NCI-H2107 (cell line): ENCODE measurements at places on chromosomes 2 and 18.

GRCh38 chr2:235382601-235383000 lies 111.2 kb upstream of the AGAP1 start:
- no peak for DNase-seq

DNA sequence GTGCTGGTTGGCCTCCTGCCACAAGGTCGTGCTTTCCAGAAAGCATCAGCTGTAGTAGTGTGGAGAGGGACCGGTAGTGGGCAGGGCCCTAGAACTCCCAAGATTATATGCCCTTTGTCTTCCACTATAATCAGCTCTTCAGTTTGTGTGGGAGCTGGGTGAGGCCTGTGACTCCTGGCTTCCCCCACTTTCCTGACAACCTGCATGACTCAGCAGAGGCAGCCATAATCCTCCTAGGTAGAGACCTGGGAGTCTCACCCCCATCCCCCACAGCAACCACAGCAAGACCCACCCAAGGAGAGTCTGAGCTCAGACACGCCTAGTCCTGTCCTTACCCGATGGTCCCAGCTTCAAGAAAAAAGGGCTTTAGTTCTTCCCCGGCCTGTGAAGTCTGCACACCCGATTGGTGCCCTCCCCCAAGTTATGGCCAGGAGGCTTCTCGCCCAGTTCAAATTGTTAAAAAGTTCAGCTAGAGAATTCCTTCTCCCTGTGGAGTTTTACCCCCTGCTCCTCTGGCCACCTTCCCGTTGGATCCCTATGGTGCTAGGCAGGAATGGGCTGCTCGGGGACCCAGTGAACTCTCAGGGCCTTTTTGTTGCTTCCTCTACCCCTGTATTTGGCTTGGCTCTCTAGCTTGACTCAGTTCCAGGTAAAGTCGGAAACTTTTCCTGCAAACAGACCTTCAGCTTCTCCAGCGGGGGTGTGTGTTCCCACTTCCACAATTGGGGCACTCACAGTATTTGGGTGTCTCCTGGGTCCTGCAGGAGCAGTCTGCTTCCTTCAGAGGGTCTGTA lies 57.8 kb upstream of the FAM237A start:
- no peak for DNase-seq

GRCh38 chr2:98576666-98577312 lies 31.5 kb downstream of the COA5 start:
- no peak for DNase-seq

- no peak for DNase-seq
Measured at GRCh38 chr2:162196638-162197037, 44.6 kb upstream of the GCG start.

GRCh38 chr2:15686643-15687042 lies 95.0 kb downstream of the DDX1 start:
- no peak for DNase-seq

GRCh38 chr18:6741232-6741663 lies 11.7 kb downstream of the ARHGAP28 start:
- no peak for DNase-seq

- DNase-seq: no peak
Measured at GRCh38 chr18:66993492-66993891, 389.6 kb upstream of the CDH19 start.

DNA sequence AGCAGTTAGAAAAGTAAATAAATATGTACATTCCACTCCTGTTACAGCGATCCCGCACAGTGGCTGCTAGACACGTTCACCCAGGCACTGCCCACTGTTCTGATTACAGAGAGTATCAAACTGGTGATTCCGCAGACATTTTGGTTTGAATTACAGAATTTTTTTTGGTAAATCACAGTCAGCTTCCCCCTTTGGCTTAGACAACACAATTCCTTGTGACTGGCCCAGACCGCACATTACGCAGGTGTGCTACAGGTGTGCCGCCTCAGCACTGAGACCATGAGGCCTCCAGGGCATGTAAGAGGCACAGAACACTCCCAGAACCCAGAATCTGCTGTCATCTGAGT lies 112.3 kb downstream of the PXDN start:
- no peak for DNase-seq

DNA sequence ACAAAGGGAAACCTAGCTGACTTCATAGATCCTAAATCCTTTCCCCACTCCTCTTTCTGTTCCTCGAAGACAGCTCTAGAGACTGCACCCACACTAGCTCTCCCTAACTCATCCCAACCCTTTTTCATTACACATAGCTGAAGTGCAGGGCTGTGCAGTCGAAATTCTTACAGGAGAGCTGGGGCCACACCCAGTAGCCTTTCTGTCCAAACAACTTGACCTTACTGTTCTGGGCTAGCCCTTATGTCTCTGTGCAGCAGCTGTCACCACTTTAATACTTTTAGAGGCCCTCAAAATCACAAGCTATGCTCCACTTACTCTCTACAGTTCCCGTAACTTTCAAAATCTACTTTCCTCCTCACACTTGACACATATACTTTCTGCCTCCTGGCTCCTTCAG lies 666.1 kb upstream of the PKDCC start:
- no peak for DNase-seq

GRCh38 chr2:45329045-45329677 lies 281.9 kb downstream of the SRBD1 start:
- no peak for DNase-seq

- DNase-seq: no peak
Measured at GRCh38 chr18:75773618-75774017, 346.1 kb upstream of the SMIM21 start.

GRCh38 chr2:143877056-143877455 lies 642.9 kb downstream of the ZEB2 start:
- DNase-seq: no peak

DNA sequence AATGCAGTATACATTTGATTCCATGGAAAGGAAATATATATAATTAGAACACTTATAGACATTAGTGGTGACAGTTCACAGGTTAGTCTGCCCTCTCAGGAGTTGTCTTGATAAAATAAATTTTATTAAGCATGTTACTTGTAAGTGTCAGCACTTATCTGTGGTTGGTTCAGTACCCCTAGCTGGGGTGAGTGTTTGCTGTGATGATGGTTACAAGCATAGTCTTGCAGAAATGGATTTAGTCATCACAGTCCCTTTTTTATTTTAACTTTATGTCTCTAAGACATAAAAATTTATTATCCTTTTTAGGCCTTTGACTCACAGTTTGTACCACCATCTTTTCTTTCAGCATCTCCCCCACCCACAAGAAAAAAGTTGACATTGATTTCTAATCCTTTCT lies 52.1 kb downstream of the NCK2 start:
- DNase-seq: no peak

DNA sequence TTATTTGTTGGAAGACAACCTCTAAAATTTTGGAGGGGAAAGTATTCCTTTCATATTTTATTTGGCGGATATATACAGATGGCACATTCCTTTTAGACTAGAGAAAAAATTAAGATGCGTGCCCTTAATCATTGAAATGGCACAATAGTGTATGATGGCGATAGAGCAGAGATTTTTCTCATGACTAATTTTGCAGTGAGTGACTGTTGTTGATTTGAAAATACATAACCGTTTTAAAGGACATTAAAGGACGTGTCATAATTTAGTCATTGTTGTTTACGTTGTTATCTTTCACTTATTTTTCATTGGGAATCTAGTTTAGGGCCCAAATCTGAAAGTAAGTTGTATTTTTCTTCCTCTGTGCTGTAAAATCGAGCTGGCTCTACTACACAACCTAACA lies 61.7 kb downstream of the CERS6 start:
- no peak for DNase-seq

DNA sequence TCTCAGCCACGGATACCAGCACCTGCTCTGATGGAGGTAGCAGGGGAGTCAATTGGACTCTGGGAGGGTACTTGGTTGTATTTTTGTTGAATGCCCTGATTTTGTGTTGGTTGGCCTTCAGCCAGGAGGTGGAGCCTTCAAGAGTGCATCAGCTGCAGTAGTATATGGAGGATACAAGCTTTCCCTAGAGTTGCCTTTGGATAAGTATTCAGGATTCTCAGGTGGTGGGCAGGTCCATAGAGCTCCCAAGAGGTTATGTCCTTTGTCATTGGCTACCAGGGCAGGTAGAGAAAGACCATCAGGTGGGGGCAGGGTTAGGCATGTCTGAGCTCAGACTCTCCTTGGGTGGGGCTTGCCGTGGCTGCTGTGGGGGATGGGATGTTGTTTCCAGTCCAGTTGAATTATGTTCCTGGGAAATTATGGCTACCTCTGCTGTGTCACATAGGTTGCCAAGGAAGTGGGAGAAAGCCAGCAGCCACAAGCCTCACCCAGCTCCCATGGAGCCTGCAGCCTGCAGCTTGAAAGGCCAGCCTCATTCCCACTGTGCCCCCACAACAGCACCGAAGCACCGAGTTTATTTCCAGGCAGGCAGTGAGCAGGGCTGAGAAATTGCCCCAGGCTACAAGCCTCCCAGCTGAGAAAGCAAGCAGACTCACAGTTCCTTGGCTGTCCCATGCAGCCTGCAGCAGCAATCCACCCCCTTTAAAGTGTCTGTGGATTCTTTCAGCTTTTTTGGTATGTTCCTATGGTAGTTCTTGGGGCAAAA lies 38.6 kb upstream of the CHST9 start:
- no peak for DNase-seq

DNA sequence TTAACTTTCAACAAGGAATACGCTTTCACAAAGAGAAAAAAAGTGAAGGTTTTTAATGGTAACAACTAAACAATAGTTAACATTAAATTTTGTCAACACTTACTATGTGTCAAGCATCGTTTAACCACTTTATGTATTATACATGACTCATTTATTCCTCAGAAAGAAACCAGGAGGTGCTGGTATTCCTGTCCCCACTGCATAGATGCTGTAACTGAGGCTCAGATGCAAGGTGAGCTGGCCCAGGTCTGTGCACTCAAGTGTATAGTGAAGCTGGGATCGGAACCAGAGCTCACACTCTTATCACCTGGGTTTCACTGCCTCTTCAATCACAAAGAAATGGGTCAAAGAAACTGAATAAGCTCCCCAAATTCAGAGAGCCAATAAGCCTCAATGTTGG lies 16.5 kb downstream of the FBXO15 start:
- no peak for DNase-seq

DNA sequence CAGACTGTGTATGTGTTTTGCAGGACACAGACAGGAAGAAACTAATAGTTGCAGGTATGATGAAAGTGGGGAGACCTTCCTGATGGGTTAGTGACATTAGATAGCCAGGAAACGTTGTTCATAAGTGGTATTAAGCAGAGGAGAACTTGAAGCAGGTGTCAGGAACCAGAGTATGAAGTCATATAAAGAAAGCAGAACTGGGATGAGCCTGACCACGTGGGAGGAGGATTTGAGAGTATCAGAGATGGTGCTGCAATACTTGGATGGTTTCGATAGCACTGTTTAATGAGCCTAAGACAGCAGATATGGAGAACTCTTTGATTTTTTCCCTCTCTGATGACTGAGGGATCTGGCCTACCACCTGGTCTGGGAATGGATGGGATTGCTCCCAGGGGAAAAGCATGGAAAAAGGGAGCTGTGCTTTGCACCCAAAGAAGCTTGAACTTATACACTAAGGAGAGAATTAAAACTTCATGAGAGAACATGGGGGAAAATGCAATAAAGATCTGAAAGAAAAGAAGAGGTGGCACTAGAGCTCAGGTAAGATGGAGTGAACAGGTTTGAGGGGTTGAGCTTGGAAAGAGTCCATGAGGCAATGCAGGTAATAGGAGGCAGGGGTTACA lies 226.0 kb upstream of the LRRTM1 start:
- no peak for DNase-seq

DNA sequence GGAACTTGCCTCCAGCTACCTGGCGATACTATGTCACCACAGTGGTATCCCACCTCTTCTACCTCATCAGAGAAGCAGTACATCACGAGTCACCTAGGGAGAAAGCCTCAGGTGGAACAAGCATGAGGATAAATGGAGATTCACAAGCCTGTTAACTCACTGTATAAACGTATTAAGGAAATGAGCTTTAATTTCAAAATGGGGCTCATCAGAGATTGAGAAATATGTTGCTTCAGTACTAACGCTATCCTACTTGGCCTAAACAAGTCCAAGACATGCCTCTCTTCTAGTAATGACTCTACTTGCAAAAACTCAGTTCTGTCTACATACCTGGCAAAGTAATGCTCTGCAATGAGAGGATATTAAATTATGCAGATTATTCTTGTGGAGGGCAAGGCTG lies 4.3 kb downstream of the SLC39A6 start:
- no peak for DNase-seq

GRCh38 chr2:98004047-98004446 lies 8.3 kb upstream of the TMEM131 start:
- no peak for DNase-seq

DNA sequence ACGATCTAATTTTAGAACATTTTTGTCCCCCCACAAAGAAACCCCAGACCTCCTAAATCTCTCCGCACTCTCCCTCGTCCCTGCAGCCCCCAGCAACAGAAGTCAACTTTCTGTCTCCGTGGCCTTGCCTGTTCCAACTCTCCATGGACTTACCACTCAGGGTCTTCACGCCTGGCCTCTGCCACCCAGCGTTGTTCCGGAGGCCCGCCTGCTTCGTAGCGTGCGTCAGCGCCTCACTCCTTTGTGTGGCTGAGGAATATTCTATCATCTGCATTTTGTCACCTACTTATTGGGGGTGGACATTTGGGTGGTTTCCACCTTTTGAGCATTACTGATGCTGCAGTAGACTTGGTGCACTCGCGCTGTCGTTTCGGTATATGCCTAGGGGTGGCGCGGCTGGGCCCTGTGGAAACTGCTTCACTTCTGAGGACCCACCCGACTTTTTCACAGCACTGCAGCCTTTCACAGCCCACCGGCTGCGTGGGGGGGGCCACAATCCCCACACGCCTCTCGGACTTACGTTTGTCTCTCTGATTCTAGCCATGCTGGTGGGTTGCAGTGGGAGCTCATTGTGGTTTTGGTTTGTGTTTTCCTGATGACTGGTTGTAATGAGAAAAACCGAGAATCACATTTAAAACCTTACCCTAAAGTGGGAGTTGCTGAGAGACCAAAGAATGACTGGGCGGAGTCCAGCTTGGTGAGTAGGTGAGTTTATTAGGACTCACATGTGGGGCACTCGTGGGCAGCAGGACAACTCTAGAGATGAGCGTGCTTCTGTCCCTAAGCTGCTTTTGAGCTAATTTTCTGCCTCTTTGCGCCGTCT lies 1.4 kb upstream of the HSBP1L1 start:
- DNase-seq: no peak

GRCh38 chr2:232363784-232364615 lies 14.6 kb upstream of the ALPP start:
- DNase-seq: no peak
